Stimulated activated CD8-positive, alpha-beta memory T cell treated with anti-CD3 and anti-CD28 coated beads, Interleukin-7, amount 100 ng/mL, for 24 hours (primary cell): ENCODE measurements at places on chromosomes 11 and 22.
A peak's percentile ranks its signal among the peaks of the same experiment; 100 is the strongest.

DNA sequence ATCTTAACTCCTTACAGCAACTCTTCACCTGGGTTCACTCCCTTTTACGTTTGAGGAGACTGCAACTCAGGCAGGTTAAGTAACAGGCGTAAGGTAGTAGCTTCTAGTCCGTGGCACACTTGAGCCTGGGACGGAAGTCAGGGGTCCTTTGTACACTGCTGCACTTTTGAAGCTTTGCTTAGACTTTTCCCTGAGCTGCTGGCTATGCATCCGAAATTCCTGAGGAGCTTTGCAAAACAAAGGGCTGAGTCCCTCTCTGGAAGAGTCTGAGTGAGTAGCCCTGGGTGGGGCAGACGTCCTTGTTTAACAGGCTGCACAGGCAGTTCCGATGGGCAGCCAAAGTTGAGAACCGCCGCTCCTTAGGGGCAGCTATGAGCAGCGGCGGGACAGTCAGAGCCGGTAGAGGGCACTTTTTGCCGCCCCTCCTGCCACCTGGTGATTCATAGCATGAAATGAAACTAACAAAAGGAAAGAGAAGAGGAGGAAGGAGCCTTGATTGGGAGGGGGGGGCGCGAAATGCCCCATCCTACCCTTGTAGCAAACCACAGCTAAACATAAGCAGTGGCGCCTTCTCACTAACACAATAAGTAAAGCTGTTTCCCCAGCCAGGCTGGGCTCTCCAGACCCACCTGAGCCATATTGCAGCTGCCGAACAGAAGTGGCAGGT, 1.4 kb downstream of the TMEM109 start:
- DNase-seq, result peak; percentile 33

GRCh38 chr22:48873191-48873520, 954.5 kb downstream of the BRD1 start:
- DNase-seq, result no peak

GRCh38 chr11:75490221-75491181, 35.2 kb downstream of the GDPD5 start:
- DNase-seq, result no peak

GRCh38 chr11:132704781-132705375, 827.4 kb downstream of the OPCML start:
- DNase-seq, result no peak

DNA sequence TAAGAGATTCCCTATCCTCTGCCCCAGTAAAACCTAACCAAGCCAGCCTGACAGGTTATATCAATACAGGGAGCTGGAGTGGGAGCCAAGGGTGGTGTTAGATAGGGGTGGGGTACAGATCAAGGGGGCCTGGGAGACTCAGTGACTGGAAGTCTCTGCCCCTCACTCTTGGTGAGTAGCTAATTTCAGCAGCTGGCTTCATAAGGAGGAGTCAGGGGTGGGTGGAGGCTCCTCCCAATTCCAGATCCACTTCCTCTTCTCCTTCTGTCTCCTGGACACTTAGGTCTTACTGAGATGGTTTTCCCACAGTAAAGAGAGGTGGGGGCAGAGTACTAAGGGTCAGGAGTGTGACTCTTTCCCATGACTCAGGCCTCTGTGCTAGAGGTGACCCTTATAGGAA, 1.1 kb upstream of the VSIG2 start:
- no peak for DNase-seq

- DNase-seq, result no peak
These were observed 1163.1 kb downstream of the BRD1 start for GRCh38 chr22:48664586-48664985.

GRCh38 chr11:35559949-35560348, 34.5 kb upstream of the PAMR1 start:
- no peak for DNase-seq

- no peak for DNase-seq
These were observed 5.0 kb downstream of the CD81 start for GRCh38 chr11:2382129-2382517.

DNA sequence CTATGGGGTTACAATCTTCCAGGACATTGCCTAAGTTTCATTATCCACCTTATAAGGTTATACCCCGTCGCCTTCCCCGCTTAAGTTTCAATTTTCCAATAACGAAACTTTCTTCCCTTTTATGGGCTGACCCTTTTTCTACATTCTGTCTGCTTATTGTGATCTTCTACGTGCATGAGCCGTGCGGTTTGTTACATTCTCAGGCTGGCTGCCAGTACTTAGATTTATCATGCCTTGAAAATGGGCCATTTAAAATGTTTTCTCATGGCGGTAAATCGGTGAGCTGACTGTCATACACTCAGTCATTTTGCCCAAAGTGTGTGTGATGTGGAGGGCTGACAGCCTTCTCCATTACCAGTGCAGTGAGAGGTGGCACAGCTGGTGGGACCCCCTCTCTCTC, 23.3 kb downstream of the DGCR6L start:
- DNase-seq, result no peak

GRCh38 chr11:64259533-64260067, 8.3 kb downstream of the PLCB3 start:
- DNase-seq, result no peak

DNA sequence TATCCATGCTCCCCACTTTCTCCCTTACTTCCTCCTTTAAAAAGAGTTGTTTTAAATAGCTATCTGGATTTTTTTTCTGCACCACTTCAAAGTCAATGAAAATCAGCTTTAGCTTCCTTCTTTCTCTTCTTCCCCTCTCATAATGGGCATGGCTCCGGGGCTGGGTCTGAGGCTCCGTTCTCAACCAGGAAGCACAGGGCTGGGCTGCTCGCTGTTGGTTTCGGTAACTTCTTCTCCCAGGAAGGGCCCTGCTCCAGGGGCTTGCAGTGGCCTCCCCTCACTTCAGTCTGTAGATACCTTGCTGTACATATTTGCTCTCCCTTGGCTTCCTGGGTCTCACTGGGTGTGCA, 23.8 kb downstream of the MICAL2 start:
- DNase-seq, result no peak

- no peak for DNase-seq
These were observed 72.3 kb downstream of the TRIM44 start for GRCh38 chr11:35734669-35735410.

DNA sequence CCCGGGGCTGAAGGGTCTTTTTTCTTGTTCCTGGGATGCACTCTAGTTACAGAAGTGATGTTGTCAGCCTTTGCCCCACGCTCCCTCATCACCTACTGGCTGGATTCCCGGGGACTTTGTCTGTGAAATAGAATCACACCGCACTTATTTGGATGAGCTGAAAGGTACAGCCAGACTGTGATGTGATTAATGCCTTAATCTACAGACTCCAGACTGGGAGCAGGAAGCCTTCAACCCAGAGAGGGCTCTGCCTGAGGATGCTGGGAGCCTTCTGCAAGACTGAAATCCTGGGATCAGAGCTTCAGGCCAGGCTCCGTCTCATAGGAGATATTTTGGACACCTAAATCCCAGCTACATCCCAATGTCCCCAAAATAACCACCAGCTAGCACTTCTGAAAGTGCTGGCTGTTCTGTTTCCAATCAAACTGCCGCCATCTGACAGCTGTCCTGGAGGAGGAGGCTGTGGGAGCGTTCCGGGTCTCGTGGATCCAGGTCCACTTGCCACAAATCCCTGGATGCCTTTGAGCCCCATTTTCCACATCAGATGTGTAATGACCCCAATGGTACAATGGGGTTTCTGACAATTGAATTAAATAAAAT, 688.5 kb downstream of the TBC1D22A start:
- no peak for DNase-seq

- no peak for DNase-seq
These were observed 16.3 kb downstream of the HTR3A start for GRCh38 chr11:113991170-113991569.

DNA sequence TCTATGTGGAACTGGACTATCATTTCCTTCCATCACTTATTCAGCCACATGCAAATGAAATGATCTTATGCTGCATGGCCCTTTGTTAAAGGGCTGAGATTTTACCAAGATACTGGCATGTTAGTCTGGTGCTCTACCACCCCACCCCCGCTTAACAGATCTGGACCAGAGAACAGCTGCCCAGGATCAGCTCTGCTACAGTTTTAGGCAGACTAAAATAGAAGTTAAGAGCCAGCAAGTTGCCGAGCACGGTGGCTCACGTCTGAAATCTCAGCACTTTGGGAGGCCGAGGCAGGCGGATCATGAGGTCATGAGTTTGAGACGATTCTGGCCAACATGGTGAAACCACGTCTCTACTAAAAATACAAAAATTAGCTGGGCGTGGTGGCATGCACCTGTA, 4.6 kb downstream of the DDB1 start:
- DNase-seq, result no peak

DNA sequence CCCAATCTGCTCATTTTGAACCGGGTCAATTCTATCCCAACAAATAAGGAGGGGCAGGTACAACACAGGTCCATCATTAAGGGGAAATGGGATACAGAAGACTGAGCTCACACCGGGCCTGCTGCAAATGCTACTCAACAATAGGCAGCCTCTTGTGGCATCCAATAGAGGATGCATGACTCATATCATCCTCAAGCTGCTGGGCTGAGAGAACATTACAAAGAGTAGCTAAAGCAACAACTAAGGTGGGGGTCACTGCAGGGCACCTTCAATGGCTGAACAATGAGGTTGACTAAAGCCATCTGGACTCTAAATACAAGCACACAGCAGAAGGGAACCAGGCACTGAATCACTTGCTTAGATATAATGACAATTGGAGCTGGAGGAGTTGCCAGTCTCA, 130.1 kb upstream of the SYN3 start:
- no peak for DNase-seq

DNA sequence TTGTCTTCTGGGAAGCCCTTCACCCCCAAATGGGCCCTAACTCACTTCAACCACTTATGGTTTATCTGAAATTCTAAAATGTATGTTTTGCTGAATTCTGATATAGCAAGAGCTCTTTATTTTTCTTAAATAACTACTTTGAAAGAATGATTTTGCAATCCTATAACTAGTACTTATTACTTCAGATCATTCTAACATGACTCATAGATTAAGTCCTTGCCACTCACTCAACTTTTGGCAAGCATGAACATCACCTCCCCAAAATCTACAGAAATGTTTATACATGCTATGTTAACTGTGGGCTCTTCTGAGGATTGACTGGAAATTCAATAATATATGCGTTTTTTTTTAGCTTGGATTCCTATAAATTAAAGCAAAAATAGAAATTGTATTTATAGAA, 367.4 kb upstream of the FAT3 start:
- no peak for DNase-seq

DNA sequence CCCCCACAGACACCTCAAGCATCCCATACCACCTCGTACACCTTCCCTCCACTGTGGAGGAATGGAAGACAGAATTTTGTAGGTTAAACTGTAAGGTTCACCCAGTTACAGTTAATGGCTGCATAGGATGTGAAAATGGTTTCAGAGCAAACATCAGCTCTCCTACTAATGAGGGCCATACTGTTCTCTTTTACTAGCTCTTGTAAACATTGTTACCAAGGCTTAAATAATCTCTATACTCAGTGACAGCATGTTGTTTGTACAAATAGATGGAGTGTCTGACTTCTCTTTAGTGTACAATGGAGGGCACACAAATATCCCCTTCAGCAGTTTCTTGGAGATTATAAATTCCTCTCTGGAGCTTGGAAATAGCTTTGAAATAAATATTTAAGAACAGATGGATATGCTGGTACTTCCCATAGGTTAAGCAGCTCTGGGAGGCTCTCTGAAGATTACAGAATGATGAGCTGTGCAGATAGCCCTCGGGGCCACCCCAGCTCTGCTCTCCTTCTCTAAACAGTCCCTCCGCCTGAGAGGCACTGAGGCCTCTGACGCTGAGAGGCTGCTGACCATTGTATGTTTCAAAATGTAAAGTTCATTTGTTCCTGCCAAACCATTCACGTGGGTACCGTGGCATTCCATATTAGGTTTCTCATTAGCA, 25.7 kb downstream of the TTC12 start:
- DNase-seq, result no peak

DNA sequence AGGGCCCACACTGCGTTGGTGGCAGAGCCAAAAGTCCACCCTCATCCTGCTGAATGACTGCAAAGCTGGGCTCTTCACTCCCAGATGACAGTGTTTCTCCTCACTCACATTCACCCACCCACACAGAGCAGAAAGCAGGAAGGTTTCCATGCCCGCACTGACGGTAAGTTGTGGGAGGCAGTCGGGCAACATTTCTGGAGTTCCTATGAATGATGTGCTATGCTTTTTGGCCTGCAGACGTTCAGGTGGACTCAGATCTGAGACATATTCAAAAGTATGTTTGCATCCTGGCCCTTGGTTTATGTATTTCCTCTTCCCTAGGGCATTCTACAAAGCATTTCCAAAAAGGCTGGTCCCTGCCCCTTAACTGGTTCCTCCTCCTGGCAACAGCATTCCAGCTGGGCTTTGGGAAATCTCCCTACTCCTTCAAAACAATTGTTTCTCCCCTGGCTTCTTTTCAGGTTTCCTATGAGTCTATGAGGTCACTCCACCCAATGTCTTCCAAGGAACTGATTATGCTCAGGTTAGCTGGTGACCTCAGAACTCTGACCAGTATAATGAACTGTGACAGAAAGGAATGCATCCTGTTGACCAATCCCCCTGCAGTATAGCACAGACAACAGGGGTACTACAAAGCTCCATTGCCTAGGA, 36.4 kb downstream of the PACSIN2 start:
- no peak for DNase-seq

DNA sequence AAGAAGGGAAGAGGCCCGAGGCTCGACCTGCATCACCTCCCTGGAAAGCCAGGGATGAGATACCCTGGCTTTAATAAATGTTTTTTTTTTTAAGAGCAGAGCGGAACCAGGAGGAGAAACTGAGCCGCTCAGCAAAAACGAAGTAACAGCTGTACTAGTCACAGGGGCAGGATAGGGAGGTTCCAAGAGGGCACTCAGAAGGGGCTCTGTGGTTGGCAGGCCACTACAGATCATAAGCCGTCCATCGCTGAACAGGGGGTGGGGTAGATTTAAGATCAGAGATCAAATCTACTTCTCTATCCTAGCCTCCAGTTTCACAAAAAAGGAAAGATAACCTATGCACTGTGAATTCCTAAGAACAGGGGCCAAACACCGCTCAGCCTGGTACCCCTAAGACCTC, 625 bp downstream of the EIF3D start:
- no peak for DNase-seq

DNA sequence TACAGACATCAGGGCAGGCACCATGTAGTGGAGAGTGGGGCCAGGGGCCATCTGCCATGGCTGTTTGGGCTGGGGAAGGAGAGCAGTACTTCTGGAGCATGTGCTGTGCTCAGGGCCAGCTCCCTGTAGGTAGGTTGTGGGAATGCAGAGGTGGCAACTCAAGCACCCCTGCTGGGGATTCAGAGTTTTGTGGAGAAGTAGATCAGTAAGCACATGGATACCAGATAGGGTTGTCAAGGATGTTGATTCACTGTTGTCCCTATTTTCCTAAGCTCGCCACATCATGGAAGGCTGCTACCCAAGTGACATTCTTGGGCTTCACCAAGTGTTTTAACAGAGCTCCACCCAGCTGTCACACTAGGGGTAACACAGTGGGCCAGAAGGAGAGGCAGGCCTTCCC, 67.2 kb downstream of the BMAL1 start:
- no peak for DNase-seq
